ENCODE measurements at places on chromosomes 13 and 19.

DNA sequence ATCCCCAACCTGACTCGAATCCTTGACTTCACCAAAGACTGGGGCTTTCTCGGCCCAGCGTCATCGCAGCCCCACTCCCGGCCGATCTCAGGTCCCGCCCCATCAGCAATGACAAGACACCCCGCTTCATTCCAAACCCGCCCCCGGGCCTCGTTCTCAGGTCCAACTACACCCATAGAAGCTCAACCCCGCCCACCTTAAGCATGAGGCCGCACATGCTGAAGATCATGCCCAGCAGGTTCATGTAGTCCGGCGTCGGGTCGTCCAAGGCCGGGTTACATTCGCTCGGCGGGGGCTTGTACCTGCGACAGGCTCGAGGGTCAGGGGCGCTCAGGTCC lies 2.3 kb downstream of the WDR83 start:
- peak; percentile 52 for DNase-seq

DNA sequence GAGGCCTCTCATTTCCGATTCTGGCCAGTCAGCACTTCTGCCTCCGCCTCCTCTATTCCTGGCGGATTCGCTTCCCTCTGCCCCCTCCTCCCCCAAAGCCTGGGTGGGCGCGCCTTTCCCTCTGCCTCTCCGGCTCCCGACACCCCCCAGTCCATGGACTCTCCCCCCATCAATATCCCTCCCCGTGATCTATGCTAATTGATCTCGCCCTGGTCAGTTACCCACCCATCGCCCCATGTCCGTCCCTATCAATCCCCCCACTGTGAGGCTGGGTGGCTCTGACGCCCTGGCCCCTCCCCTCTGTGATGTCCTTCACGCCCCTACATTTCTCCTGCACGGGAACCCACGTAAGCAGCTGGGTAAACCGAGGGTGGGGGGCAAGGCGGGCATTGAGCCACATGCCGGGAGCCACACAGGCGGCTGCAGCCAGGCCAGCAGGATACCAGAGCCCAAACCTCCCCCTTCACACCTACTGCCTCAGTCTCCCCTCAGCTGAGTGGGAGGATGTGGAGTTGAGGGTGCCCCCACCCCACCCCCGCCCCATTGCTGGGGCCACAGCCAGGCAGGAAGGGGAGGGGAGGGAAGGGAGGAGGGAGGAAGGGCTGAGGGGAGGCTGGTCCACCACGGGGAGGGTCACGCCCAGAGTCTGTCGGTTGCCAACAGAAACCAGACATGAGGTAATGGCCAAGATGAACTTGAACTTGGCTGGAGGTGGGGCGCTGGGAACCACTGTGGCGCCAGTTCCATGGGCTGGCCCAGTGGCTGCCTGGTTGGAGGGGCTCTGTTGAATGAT lies 21.0 kb downstream of the SMIM24 start:
- no peak for DNase-seq

DNA sequence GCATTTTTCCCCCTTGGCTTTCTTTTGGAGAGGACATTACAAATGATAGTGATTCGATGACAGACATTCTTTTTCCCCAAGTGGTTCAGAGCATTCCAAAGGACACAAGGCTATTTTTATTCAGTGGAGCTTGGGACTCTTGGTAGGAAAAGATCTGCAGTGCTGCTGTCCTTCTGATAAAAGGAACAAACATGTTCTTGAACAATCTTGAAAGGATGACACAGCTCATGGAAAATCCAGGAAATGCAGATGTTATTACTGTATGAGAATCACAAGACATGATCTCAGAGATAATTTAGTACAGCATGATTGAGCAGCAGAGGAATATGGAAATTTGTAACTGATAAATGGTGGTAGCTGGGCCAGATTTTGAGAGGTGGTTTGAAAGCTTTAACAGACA lies 96.2 kb upstream of the RFC3 start:
- no peak for DNase-seq

DNA sequence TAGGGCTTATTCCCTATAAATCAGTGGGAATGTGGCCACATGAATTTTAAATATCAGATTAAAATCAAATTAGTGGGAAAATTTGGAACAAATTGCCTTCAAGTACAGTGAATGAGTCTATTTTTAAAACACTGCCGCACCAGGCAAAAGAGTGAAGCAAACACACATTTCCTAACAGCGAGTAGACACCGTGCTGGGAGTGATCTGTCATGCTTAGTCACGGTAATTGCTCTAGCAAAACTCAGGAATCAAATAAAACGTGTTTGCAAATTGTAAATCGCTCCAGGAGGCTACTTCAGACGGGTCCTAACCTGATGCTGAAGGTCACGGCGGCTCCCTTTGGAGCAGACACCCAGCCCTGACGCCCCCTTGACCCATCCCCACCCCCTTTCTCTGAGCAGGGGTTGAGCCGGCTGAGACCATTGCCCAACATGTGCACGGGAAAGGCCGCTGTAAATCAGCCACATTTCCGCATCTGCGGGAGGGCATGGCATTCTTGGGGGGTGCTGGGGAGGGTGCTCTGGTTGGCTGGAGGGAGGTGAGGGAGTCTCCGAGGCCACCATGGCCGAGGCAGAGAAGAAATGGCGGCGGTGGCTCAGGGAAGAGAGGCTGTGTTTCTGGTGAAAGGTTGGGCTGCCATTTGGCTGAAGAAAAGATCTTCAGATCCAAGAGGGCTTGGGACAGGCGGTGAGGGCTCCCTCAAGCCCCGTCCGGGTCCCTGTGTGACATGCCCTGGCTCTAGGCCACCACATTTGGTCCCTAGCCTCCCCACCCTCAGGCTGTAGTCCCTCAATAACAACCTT lies 8.9 kb downstream of the CEBPA start:
- no peak for DNase-seq

- DNase-seq: no peak
These were observed 127.6 kb downstream of the KATNAL1 start for GRCh38 chr13:30179597-30180276.

- DNase-seq: no peak
These were observed 62.0 kb downstream of the EPSTI1 start for GRCh38 chr13:42929886-42930535.

- DNase-seq: no peak
These were observed 30.7 kb downstream of the MIPEP start for GRCh38 chr13:23858546-23858945.

GRCh38 chr13:44899967-44900366 lies 89.3 kb downstream of the NUFIP1 start:
- no peak for DNase-seq

GRCh38 chr19:49680421-49681351 lies 3.6 kb downstream of the PRMT1 start:
- DNase-seq: peak; percentile 97

DNA sequence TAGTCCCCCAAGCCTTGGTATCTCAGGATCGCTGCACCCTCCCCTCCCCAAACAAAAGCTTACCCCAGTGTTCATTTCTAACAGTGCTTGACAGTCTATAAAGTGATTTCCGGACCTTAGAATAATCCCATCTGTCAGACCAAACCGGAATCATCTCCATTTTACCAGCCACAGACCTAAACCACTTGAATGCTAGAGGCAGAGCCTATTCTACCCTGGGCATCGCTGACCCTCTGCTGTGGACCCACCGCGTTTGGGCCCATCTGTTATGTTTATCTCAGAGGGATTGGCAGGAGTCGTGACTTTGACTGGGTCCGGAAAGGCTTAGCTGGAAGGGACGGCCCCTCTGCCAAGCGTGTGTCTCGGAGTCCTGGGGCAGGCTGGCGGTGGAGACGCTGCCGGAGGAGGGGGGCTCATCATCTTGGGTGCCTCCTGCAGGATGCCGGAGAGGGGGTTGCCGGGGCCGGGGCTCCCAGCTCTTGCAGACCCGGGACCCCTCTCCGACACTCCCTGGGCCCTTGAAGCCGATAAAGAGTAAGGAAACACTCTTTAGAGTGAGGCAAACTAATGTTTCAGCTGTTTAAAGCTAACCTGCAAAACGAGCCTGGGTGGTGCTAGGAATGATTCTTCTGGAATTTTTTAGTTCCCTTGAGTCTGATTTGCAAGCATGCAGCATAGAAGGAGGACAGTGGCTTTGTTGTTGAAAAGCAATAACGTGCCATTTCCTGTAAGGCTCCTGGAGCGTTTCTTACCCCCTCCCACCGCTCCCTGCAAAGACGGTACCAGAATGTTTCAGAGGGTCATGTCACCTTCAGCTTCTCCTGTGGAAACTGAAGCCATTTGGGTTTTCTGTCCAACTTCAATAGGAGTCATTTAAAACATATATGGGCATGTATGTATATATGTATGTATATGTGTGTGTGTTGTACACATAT lies 1.3 kb downstream of the SLC25A42 start:
- DNase-seq: peak; percentile 28

DNA sequence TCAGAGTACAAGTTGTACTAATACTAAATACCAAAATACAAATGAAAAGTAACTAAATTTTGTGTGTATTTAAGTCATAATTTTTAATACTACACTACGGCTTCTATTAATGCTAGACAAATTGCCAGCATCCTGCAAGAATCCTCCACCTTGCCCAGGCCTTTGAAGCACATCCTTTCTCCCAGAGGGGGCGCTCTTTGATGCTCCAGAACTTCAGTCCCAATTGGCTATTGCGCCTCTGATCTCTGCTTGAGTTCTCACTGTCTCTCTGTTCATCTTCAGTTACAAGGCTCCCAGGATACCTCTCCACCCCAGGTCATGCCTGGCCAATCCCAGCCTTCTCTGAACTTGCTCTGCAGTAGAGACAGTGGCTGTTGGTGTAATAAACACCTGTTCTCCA lies 141.0 kb downstream of the DCLK1 start:
- no peak for DNase-seq

Data from activated CD4-positive, alpha-beta T cell treated with anti-CD3 and anti-CD28 coated beads for 24 hours (primary cell).